ENCODE measurements at places on chromosomes 4 and X.

GRCh38 chr4:149638073-149638472, 177.6 kb downstream of the IQCM start:
- DNase-seq: no peak

DNA sequence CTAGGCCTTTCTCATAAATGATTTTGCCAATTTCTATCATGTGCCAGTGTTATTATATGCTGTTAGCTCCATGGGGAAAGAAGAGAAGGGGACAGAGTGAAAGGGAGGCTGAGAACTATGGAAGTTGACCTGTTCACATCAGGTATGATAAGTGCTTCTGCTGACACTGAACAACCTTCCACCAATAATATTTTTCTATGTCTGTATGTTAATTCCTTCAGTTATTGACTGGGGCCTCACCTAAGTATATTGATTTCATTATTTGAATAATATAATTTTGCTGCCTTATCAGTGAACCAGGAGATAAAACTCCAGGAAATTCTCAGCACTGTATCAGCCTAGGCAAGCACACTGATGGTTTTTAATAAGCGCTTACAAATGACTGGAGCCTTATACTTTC, 262.8 kb downstream of the SNCA start:
- DNase-seq: no peak

DNA sequence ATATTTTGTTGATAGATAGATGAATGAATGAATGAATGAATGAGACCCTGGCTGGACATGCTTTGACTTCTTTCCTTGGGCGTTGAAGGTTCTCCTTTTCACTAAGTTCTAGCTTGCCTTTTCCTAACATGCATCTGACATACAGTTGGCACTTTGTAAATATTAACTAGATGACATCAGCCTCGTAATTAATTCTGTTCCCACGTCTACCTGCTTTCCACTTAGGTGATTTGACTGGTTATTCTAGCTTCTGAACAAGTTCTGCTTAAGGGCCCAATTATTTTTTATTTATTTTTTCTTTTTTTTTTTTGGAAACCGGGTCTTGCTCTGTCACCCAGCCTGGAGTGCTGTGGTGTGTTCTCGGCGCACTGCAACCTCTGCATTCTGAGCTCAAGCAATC, 13.9 kb upstream of the RASL11B start:
- DNase-seq: no peak

- DNase-seq: no peak
These were observed 190.5 kb downstream of the CCNG2 start for GRCh38 chr4:77347351-77347966.

DNA sequence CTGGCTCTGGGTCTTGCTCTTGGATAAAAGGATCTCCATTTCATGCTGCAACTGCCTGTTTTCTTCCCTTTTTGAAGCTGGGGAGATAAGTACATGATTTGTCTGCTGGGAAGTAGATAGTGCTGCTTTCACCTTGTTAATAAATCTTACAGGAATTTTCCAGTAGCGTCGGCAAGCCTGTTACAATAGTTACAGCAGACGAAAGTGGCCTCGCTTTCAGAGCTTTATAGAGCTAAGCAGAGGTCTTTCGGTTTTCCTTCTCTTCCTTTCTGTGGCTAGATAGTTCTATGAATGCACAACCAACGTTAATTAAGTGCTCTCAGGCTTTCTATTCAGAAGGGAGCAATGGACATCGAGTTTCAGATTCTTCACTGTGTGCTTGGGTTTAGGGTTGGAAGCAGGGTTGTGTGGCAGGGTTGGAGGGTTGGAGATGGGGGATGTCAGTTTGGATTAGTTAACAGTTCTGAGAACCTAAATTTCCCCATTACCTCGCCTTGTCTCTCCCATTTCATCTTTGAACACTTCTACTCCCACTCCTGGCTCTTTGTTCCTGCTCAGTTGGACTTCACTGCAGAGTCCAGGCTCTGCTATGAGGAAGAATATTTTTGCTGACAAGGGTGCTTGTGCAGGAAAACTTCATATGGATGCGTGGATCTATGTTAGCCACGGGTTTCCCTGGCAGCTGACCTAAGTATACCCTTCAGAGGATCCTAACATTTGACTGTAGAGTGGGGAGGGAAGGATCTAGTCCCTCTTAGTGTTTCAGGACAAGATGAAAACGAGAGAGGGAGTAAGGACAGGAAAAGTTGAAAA, 237.9 kb downstream of the ARHGAP10 start:
- DNase-seq: no peak

DNA sequence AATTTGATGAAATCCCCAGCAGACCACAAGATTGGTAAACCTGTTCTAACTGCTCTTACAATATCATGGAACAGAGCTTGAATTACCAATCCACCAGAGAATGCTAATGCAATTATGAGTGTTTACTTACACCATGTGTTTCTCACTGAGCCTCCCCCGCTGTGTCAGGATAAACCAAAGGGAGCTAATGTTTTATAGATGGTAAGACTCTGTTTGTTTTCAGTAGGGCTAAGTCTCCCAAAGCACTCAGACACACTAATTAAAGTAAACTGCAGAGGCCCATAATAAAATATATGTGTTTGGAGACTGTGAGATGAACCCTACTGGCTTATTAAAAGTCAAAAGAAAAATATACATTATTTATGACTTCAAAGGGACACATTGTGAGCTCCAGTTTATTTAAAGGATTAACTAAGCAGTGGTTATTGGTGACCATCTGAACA, 261.7 kb upstream of the FAM241A start:
- DNase-seq: no peak
